CD8-positive, alpha-beta T cell (primary cell): ENCODE measurements at places on chromosomes 2 and 18. TPM values are rescaled to one million over a fixed set of nuclear protein-coding genes. Genes with fewer than 3 reads are reported as not detected.

The CYTIP gene
- total RNA-seq, result 425 TPM

The BMP10 gene
- total RNA-seq, result not detected

The HOXD1 gene
- total RNA-seq, result not detected

The SULT1C3 gene
- not detected for total RNA-seq

The IL36A gene
- 0.53 TPM for total RNA-seq

The ST6GAL2 gene
- total RNA-seq, result not detected

The TUBB8B gene
- total RNA-seq, result not detected

The APLF gene
- 4.1 TPM for total RNA-seq

The CCDC141 gene
- total RNA-seq, result 28.2 TPM

The MAP3K19 gene
- not detected for total RNA-seq

The RAX gene
- not detected for total RNA-seq

The PSTPIP2 gene
- 6.6 TPM for total RNA-seq

The INSIG2 gene
- total RNA-seq, result 11.8 TPM

The CLEC4F gene
- not detected for total RNA-seq

The DPP10 gene
- not detected for total RNA-seq

The CPS1 gene
- total RNA-seq, result 0.19 TPM

The CFAP53 gene
- 0.22 TPM for total RNA-seq

The TEKT4 gene
- not detected for total RNA-seq

The PSMA8 gene
- total RNA-seq, result 0.25 TPM

The NEU2 gene
- not detected for total RNA-seq

The B4GALT6 gene
- not detected for total RNA-seq

The CDH20 gene
- 0.33 TPM for total RNA-seq

The SDC1 gene
- total RNA-seq, result not detected

The BCL11A gene
- 2.6 TPM for total RNA-seq

The FBXO48 gene
- total RNA-seq, result 0.22 TPM

The TBR1 gene
- total RNA-seq, result not detected

The CCDC85A gene
- total RNA-seq, result not detected

The NTSR2 gene
- total RNA-seq, result not detected

The VIT gene
- not detected for total RNA-seq

The RIT2 gene
- total RNA-seq, result not detected

The PLEK gene
- total RNA-seq, result 10.3 TPM

The NAGK gene
- 67.7 TPM for total RNA-seq

The KIF5C gene
- total RNA-seq, result 6.4 TPM

The KLHL41 gene
- not detected for total RNA-seq

The CRYGC gene
- not detected for total RNA-seq

The SCN3A gene
- total RNA-seq, result 0.33 TPM

The POMC gene
- total RNA-seq, result 3.0 TPM

The OTOF gene
- 0.41 TPM for total RNA-seq
